Left kidney (tissue), 8 donors: ENCODE measurements at places on chromosomes 5 and 9. TPM values are rescaled to one million over a fixed set of nuclear protein-coding genes. Genes with fewer than 3 reads are reported as not detected.

- DNase-seq = no peak
These were observed 68.0 kb downstream of the MRPS27 start for GRCh38 chr5:72252008-72252407.

The ZDHHC11B gene
- polyA plus RNA-seq = 8.9 TPM

The POU5F2 gene
- 0.08 TPM for polyA plus RNA-seq

DNA sequence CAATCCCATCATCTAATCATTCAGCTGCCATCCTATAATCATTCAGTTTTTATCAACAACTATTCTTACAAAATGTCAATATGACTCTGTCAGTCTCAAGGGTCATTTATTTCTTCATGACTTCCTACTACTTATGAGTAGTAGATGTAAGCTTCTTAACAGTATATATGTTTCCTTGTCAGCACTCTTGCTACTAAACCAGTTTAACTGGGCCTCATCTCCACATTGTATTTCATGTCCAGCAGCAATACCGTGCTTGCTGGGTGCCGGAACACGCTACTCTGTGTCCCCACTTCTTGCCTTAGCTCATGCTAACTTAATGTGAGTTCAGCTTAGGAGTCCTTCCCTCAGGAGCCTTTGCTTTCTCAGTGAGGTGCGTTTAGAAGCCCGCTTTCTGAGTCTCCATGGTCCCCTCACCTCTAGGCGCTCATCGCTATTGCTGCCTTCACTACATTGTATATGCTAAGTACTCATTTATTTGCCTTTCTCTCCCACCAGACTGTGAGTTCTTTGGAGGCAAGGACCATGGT, 32.9 kb downstream of the ELL2 start:
- no peak for DNase-seq

DNA sequence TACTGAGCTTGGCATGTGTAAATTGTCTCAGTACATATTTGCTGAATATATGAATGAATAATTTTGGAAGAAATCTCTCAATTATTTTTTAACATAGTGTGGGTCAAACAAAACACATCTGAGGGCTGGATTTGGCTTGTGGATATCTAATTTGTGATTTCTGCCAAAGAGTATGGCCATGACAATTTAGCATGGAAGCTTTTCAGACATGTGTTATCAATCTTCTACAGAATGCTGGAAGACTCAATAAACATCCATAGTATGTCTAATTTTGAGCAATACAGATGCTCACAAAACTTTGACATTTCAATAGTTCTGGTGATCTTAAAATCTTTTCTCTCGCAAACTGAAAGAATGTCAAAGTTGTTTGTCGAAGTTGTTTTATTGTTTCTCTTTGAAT, 214.1 kb upstream of the ANKH start:
- no peak for DNase-seq

The BTNL3 gene
- polyA plus RNA-seq = not detected

The TSC1 gene
- polyA plus RNA-seq = 67.3 TPM

The PCDHGB3 gene
- polyA plus RNA-seq = 2.8 TPM

- no peak for DNase-seq
These were observed 426.6 kb downstream of the ARHGEF28 start for GRCh38 chr5:74052441-74053221.

DNA sequence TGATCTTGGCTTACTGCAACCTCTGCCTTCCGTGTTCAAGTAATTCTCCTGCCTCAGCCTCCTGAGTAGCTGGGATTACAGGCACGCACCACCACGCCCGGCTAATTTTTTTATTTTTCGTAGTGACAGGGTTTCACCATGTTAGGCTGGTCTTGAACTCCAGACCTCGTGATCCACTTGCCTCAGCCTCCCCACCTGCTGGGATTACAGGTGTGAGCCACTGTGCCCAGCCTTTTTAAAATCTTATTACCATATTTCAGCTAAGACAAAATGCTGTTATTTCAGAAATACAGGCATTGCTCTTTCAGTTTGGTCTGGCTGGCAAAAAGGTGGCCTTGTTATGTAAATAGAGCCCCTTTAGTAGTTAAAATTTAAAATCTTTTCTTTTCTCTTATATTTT, 46.9 kb upstream of the GLDC start:
- DNase-seq = no peak

- no peak for DNase-seq
These were observed 32.4 kb downstream of the AOPEP start for GRCh38 chr9:94758880-94759279.

GRCh38 chr5:143701493-143701892, 110.5 kb upstream of the HMHB1 start:
- no peak for DNase-seq

The HBEGF gene
- polyA plus RNA-seq = 7.9 TPM

GRCh38 chr9:72346333-72346732, 18.7 kb downstream of the ZFAND5 start:
- DNase-seq = no peak

The PCDHAC2 gene
- polyA plus RNA-seq = 0.93 TPM

GRCh38 chr9:130860458-130861316, 25.6 kb downstream of the ABL1 start:
- no peak for DNase-seq

- DNase-seq = no peak
These were observed 400.8 kb upstream of the PIK3R1 start for GRCh38 chr5:67814569-67815311.

- DNase-seq = peak; percentile 14
These were observed 30.9 kb downstream of the GALNT10 start for GRCh38 chr5:154221371-154221896.

GRCh38 chr5:56409331-56410190, 176.4 kb upstream of the ANKRD55 start:
- no peak for DNase-seq

The TMEM232 gene
- polyA plus RNA-seq = 7.3 TPM

- no peak for DNase-seq
These were observed 18.9 kb upstream of the ANKRD55 start for GRCh38 chr5:56251918-56252553.

- no peak for DNase-seq
These were observed 12.0 kb downstream of the PBX3 start for GRCh38 chr9:125758986-125759763.

GRCh38 chr9:37921546-37922300, 17.8 kb upstream of the SLC25A51 start:
- no peak for DNase-seq

- DNase-seq = no peak
These were observed 209.5 kb downstream of the ARHGAP26 start for GRCh38 chr5:142979636-142980035.

DNA sequence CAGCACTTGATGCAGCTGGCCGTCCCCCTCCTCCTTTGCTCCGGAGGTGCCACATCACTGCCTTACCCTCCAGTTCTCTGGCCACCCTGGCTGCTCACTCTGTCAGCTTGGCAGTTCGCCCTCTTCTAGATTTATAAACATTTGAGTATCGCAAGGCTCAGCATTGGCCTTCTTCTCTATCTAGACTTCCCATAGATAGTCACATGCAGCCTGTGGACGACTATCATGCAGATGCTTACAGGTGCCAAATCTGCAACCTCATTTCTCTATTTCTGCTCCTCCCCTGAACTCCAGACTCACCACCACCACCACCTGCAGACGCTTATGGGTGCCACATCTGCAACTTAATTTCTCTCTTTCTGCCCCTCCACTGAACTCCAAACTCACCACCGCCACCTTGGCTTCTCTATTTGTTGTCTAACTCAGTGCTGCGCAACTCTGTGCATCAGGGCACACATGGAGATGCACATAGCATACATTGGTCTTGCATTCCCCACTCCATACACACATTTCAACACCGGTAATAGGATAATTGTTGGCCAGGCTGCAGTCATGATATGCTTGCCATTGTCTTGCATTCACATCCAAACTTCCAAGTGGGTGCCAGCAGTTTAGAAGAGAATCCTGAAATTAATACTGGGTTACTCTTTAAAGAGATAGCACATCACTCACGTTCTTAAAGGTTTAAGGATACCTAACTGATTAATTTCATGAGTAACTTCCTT, 1.9 kb upstream of the DAP start:
- no peak for DNase-seq

GRCh38 chr9:120891884-120892747, 15.1 kb upstream of the PHF19 start:
- DNase-seq = no peak

The ADAM19 gene
- polyA plus RNA-seq = 8.8 TPM

The FOXD4 gene
- polyA plus RNA-seq = 0.62 TPM

DNA sequence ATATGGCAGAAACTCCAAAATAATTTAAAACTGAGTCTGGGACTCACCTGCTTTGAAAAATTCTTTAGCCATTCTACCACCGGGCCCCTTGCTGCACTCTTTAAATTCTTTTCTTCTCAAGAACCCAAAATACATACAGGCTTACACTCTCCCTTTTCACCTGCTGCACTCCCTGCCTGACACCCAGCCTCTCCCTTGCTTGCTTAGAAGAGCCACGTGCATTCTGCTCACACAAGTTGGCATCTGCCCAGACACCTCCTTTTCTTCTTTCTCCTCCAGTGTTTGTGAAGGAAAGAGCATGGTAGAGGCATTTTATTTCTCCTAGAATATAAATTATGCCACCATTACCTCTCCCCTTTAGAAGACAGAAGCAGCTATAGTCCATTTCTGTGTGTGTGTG, 39.0 kb upstream of the AOPEP start:
- DNase-seq = no peak

The PAEP gene
- 0.42 TPM for polyA plus RNA-seq

DNA sequence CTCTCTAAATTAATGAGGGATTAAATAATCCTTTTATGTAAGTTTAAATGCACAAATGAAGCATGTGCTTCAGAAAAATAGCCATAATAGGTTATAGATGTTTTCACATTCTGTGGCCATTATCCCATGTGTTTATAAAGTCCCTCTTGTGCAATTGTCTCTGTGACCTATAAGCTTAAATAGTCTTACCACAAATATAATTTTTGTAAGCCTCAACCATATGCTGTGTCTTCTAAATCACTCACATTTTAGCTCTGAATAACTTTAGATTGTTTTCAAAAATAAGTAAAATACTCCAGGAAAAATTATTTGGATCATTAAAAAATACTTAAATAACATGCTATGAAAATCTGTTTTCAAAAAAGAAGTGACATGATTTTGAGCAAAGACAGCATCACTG, 1894.7 kb downstream of the MAT2B start:
- no peak for DNase-seq

- no peak for DNase-seq
These were observed 344.8 kb upstream of the RPS23 start for GRCh38 chr5:82622711-82623514.

The HAVCR2 gene
- 18.2 TPM for polyA plus RNA-seq

GRCh38 chr5:138843316-138844124, 31.6 kb downstream of the LRRTM2 start:
- no peak for DNase-seq

DNA sequence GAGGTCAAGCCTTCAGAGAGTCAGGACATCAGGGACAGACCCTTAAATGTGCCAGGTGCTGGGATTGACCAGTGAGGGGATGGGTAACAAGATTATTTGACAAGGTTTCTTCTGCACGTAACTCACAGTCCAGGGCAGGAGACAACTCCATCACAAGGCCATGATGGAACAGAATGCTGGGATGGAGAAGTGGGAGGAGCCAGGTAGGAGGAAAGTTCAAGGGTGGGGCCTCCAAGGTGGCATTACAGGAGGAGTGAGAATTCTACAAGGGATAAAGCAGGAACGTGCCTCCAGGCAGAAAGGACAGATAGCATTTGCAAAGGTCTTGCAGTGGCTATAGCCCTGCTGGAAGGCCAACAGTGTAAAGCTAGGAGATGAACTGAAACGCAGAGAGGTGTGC, 102.2 kb downstream of the FGF18 start:
- DNase-seq = no peak

DNA sequence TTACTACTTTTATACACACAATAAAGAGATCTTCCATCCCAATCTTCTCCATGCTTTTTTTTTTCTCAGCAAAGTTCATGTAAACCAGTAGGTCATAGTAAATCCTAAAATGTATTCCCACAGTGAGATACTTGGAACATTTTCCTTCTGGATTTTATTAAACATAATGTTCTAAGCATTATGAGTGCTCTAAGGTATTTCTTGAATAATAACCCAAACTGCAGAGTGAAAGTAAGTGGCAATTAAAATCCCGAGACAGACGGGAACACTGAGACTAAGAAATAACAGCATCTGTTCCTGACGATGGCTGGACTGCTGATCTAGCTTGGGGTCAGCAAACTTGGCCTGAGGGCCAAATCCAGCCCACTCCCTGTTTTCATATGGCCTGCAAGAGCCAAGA, 359.8 kb downstream of the ARL15 start:
- DNase-seq = no peak

The KIF24 gene
- polyA plus RNA-seq = 9.2 TPM

- no peak for DNase-seq
These were observed 522.3 kb upstream of the ST8SIA4 start for GRCh38 chr5:101425339-101425859.

The FAM151B gene
- polyA plus RNA-seq = 4.2 TPM

GRCh38 chr9:3916984-3917383, 382.9 kb downstream of the GLIS3 start:
- no peak for DNase-seq

The ARID3C gene
- 0.20 TPM for polyA plus RNA-seq
